Frontal cortex (tissue), 4 donors: ENCODE measurements at places on chromosomes 2 and 18. TPM values are rescaled to one million over a fixed set of nuclear protein-coding genes. Genes with fewer than 3 reads are reported as not detected.

- no peak for DNase-seq
Measured at GRCh38 chr2:136225950-136226835, 108.2 kb upstream of the CXCR4 start.

SLC4A3 gene
- total RNA-seq, result 31.8 TPM

- DNase-seq, result no peak
Measured at GRCh38 chr2:225693259-225693658, 293.7 kb downstream of the NYAP2 start.

TCF4 gene
- total RNA-seq, result 616 TPM

DNA sequence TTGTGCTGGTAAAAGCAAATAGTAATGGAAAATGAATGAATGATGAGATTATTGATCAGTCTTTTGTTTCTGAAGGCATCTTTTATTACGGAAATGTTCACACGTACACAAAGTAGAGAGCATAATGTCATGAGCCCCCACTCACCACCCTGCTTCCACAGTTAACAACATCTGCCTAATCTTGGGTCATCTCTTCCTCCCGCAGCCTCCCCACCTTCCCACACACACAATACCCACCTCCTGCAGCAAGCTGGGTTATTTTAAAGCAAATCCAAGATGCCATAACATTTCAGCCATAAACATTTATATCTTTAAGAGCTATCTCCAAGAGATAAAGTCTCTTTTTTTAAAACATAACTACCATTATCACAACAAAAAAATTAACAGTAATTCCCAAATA lies 36.3 kb downstream of the CYP27C1 start:
- no peak for DNase-seq

GRCh38 chr2:65018141-65018582 lies 29.0 kb downstream of the SLC1A4 start:
- DNase-seq, result no peak

SNORC gene
- 2.4 TPM for total RNA-seq

MAL gene
- not detected for total RNA-seq

GRCh38 chr2:142131010-142131669 lies at the start of gene LRP1B:
Gene LRP1B, minus strand, starts transcription at chr2:142131016. Its CDS starts 287 bp downstream, at chr2:142130729.
- peak; percentile 13 for DNase-seq
